ENCODE measurements at places on chromosomes 4 and X.

GRCh38 chr4:76447393-76447851, 12.4 kb downstream of the SHROOM3 start:
- DNase-seq: no peak

DNA sequence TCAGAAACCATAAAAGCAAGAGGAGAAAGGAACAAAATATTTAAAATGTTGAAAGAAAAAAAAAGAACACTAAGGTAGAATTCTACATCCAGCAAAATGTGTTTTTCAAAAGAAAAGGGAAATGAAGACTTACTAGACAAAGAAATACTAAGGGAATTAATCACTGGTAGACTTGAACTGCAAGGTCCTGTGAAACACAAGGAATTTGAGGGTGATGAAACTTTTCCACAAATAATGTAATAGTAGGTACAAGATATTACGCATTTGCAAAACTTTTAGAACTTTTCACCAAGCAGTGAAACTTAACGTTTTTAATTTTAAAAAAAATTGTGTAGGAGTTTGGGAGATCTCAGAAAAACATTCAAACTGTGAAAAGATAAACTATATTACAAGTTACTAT, 180.3 kb upstream of the MAGEB16 start:
- no peak for DNase-seq

DNA sequence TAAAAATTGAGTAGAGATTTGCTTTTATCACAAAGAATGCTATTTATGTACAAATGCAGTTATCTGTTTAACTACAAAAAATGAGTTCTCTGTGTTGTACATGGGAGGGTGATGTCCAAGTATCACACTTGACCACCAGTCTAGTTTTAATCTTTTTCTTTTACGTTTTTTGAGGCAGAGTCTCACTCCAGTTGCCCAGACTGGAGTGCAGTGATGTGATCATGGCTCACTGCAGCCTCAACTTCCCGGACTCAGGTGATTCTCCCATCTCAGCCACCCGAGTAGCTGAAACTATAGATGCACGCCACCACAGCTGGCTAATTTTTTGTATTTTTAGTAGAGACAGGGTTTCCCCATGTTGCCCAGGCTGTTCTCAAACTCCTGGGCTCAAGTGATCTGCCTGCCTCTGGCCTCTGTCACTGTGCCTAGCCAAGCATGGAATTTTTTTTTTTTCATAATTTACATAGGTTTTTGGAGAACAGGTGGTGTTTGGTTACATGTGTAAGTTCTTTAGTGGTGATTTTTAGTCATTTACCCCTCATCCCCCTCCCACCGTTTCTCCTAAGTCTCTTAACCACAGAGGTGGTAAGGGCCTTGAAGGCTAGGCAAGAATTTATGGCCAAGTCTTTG, 47.9 kb upstream of the RPA4 start:
- no peak for DNase-seq

DNA sequence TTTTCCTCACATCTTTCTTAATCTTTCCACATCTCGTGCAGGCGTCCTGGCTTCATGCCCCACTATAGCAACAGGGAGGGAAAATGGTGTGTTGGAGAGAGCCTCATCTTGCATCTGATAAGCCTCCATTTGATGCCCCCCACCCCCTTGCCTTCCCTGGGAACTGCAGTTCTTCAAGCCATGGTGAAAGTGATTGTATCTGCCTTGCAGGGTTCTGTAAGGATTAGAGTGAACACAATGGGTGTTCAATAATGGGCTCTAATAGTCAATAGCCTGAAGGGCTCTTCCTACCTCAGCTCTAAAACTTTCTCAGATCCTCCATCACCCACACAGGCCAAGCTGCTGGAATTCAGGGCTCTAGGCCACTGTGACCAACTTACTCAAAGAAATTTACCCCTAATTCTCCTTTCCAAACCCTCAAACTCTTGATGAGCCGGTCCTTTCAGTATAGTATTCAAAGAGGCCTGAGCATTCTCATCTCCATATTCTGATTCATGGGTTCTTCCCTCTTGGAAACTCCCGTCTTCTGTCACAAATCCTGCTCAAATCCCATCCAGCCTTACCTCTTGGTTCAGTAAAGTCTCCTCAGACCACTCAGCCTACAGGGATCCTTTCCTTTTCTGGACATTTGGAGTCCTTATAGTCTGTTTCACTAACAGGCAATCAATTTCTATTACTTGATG, 128.3 kb upstream of the TRIM2 start:
- no peak for DNase-seq

- DNase-seq: no peak
Measured at GRCh38 chr4:124097447-124097846, 615.1 kb downstream of the ANKRD50 start.

GRCh38 chr4:76611616-76612207, 176.7 kb downstream of the SHROOM3 start:
- DNase-seq: no peak

DNA sequence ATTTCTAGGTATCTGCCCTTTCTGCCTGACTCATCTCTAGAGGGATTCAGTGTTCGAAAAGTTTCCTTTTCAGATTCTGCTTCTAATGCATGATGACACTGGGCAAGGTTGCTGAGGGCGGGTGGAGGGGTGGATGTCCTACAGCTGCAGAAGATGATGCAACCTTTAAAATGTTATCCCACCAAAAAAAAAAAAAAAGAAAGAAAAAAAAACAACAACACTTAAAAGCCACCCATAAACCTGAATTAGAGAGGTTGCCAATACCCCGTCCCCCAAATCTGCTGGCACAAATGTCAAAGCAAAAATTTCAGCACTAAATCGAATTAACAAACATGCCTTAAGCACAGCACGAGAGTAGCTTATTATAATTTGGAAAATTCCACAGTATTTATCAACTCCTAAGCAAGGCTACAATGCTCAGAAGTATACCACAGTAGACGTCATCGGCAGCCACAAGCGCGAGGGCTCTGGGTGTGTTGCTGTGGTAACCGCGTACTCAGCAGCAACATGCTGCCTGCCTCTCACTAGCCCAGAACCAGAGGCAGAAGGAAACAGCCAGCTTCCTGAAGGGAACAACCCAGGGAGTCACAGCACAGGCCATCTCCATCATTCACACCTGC, 167.5 kb upstream of the MAP3K15 start:
- DNase-seq: peak; percentile 82

GRCh38 chrX:53071604-53072417, 10.4 kb upstream of the TSPYL2 start:
- DNase-seq: no peak

DNA sequence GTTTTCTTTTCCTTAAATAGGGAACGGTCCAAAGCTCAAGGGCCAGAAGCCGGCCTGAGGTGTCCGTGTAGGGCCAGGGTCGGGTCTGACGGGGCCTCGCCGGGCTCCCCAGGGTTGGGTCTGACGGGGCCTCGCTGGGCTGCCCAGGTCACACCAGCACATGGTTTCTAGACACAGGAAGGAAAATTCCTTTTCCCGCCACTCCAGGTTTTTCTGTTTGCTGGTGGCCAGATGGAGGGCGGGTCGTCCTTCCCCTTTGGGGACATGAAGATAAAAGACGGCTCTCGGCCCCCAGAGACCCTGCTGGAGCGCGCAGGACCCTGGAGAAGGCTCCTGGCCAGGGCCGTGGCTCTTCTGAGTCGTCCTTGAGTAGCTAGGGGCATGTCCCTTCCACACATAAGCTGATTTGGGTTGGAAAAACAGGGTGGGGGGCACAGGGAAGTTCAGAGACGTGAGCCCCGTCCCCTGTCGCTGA, 35.1 kb downstream of the PIGG start:
- DNase-seq: no peak

DNA sequence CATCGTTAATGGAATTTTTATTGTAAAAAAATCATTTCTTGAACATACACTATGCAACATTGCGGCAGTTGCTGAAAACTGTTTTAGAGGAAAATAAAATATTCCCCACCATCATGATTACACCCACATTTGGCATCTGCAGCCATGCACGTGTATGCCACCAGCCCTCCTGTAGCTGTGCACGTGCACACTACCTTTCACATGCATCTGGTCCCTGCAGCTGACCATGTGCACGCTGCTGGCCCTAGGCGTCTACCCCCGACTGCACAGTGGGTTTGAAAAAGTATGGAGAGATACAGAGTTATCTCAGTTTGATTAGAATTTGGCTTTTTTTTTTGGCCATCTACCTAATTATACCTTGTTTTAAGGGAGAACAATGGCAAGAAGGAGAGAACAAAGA, 569.8 kb upstream of the IGFBP7 start:
- DNase-seq: no peak

Measured in BJ (cell line).